LNCaP clone FGC (cell line): ENCODE measurements at places on chromosomes 2 and 18.
A peak's percentile ranks its signal among the peaks of the same experiment; 100 is the strongest.

DNA sequence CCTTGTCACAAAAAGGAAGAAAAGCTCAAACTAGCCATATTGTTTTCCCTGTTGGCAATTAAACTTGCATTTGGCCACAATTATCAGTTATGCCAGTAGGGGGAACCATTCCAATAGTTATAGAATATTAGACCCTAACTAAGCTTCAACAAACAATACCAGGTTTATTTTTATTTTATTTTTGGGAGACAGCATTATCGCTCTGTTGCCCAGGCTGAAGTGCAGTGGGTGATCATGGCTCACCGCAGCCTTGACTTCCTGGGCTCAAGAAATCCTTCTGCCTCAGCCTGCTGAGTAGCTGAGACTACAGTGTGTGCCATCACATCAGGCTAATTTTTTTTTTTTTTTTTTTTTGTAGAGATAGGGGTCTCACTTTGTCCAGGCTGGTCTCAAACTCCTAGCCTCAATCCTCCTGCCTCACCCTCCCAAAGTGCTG is 102.1 kb downstream of the ATAD2B start:
- DNase-seq: peak; percentile 10

DNA sequence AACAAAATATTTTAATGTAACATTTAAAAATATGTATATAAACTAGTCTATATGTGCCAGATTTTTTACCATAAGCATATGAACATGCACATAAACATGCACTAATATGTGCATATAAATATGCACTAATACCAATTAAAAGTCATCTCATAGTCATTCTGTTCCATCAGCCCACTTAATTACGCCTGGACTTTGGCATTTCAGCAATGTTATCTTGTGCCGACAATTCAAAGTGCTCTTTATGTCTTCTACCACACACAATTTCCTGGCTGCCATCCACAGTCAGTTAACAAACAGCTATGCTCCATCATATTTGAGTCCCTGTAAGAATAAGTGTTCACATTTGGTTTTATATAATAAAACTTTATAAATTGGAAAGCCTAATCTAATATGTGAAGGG is 92.6 kb upstream of the TSPYL6 start:
- DNase-seq: no peak

DNA sequence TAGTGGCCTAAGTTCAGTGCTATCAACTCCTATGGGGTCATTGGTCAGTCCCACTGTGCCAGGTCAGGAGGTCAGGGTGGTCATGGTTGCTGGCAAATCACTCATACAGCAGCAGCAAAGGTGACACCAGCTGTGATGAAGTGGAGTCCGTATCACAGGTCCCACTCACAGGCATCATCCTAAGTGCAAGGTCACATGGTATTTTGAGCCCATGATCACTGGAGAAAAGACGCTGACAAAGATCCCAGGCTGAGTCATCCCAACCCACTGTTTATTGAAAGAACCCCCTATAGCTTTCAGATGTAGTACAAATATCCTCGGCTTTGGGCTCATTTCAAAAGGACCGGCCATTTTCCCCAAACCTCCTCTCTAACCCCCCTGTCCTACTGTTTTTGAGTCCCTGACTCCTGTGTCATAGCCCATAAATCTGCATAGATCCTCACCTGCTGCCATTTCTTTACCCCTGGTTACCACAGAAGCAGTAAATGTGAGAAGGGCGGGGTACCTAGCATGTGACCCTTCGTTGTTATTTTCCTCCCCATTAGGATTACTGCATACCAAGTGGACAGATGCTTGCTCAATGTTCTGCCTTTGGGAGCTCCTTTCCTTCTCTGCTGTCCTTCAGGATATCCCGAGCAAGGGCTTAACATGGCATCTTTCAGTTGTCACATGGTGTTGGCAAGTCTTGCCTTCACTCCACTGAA is 107.7 kb downstream of the COL6A3 start:
- no peak for DNase-seq

DNA sequence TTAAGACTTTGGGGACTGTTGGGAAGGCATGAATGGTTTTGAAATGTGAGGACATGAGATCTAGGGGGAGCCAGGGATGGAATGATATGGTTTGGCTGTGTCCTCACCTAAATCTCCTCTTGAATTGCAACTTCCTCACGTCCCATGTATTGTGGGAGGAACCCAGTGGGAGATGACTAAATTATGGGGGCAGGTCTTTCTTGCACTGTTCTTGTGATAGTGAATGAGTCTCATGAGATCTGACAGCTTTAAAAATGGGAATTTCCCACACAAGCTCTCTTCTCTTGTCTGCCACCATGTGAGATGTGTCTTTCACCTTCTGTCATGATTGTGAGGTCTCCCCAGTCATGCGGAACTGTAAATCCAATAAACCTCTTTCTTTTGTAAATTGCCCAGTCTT is 11.5 kb upstream of the MBP start:
- no peak for DNase-seq

DNA sequence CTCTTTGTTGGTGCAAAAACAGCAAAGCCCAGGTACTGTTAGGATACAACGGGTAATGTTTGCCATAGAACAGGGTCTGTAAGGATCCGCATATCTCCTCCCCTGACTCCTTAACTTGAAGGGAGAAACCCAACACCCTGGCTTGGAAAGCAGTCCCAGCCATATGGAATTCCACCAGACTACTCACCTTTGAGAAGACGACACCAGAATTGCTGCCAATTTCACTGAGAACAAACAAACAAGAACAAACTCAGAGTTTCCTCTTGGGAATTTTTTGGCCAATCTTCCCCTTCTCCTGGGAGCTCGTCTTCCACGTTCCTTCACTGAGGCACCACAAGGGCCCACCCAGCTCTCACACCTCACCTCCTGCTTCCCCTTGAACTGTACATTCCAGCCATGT is 29.2 kb downstream of the CAPN14 start:
- DNase-seq: peak; percentile 98
